NCI-H187 treated with DMSO at 0.1 percent for 48 hours (cell line): ENCODE measurements at places on chromosomes 11 and 22.

DNA sequence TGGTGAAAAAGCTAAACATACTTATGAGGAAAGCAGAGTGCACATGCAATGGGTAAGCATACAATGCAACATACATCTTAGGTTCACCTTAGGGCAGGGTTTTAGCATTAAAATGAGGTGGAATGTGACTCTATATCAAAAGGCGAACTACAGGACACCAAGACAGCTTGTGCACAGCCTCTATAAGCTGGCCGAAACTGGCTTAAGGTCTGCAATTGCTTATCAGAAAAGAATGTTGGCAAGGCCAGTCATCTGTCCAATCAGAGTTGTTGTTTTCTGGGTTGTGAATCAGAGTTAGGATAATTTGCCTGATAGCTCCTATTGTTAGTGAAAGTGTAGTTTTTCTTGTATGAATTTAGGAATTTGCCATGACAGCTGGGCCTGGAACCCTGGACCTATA, 76.5 kb downstream of the LRRC4C start:
- DNase-seq = no peak

DNA sequence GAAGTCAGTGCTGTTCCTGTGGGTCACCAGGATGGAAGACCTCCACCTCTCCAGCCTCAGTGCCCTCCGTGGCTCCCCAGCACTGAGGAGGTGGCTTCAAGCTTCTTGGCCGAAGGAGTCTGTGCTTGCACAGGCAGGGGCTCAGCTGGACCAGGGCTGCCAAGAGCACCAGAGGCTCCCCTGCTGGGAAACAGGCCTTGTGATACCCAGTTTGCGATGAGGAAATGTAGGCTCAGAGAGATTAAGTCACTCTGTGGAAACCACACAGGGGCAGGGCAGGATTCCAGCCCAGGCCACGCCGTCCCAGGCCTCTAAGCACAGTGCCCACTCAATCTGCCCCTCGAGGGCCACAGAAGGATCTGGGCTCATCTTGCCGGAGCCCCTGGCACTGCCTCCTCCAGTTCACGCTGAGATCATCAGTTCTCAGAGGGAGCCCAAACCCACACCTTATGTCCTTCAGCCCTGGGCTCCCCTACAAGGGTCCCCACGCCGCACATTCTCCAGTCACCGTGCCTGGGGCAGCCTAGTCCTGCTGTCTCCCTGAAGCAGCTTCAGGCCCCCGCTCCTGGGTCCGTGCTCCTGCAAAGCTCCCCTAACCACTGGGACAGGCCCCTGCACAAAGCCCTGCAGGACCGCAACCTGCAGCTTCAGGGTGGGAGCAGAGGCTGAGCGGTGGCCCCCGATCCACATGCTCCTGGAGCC, 21.6 kb downstream of the ANO1 start:
- DNase-seq = no peak

DNA sequence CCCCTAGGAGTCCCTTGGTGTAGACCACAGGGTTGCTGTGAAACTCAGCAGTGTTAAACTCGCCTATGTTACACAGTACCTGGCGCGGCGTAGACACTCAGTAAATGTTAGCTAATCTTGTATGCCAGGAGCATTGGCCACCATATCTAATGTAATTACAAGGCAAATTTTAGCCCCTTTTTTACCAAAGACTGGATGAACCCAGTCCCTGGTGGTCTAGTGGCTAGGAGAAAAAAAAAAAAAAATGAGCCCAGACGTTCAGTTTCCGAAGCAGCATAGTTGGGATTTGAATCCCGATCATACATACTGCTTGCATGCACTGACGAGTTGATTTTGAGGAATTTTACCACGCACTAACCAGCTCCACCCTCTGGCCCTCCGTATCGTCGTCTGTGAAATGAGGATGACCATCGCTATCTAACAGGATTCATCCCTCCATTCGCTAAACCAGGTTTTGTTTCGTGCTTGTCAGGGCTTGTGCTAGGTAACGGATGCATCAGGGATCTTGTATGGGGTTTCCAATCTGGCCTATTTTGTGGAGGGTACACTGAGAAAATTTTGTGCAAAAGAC, 688 bp downstream of the PTS start:
- no peak for DNase-seq

DNA sequence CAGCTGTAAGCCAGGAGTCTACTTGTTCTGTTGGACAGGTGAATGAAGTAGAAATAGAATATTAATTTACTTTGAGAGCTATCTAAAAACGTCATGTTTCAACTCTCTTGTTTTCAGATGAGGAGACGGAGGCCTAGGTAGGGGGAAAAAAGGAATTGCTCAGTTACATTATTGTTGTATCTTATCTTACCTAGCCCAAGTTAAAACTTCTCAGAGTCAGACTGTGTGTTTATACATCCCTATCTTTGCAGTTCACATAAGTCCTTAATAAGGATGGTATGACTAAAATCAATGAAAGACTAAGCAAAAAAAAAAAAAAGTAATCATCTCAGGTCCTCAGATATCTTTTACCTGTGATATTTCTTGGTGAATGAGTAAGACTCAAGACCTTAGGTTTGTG, 62.8 kb downstream of the TEAD1 start:
- DNase-seq = no peak

- DNase-seq = no peak
Observed at GRCh38 chr11:86072211-86072610, 3.3 kb upstream of the PICALM start.

GRCh38 chr11:68142441-68143309, 21.5 kb upstream of the CHKA start:
- DNase-seq = no peak

GRCh38 chr11:134140961-134141490, 72.2 kb downstream of the JAM3 start:
- DNase-seq = no peak

- DNase-seq = no peak
Observed at GRCh38 chr11:58880625-58881024, 36.1 kb upstream of the GLYATL2 start.
